ENCODE measurements at places on chromosomes 1 and 21.
A peak's percentile ranks its signal among the peaks of the same experiment; 100 is the strongest.

DNA sequence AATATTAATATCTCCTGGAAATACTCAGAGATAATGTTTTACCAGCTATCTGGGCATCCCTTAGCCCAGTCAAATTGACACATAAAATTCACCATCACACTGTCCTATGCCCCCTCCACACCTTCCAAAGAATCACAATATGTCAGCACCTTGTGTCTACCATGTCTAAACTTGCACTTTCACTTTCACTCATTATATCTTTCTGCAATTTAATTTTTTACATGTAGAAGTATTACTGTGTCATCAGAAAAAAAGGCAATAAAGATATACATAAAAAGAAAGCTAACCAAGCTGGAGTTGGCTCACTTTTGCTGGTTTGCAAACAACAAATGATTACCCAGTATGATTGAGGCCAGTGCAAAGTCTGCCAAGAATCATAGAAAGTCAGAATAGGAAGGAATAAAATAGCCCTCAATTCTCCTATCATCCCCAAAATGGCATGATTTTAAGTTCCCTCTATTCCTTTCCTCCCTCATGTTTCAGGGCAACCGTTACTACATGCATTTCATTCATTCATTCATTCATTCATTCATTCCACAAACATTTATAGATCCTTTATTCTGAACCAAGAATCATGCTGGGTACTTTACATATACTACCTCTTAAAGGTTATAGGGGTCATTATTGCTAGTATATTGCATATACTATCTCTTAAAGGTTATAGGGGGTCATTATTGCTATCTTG lies 5.9 kb upstream of the LUZP1 start:
- no peak for DNase-seq

DNA sequence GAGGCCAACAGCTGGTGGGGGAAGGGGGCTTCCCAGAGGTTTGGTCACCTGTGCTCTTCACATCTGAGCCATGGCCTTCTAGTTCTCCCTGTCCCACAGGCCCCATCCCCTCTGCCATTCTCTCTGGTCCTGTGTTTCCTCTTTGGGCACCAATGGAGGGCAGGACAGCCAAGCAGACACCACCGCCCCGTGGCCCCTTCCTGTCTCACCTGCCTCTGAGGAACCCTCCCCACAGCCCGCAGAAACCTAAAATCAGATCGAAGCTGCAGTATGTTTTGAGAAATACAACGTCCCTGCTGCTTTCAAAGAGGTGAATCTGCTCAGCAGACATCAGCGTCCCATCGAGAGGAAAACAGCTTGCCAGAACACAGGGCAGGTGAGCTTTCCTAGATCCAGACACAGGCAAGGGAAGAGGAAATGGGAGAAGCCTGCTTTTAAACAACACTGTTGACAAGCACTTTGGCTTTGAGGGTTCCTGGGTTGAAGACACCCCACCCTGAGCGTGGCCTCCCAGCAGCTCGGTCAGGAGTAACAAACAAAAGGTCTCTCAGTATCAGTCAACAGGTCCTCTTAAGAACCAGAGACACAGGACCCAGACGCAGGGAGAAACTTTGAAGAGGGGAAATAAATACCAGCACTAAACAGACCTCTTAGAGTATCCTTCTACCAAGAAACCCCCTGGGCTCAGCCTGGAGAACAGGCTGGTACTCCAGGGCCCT lies 2.3 kb downstream of the PANK4 start:
- no peak for DNase-seq

DNA sequence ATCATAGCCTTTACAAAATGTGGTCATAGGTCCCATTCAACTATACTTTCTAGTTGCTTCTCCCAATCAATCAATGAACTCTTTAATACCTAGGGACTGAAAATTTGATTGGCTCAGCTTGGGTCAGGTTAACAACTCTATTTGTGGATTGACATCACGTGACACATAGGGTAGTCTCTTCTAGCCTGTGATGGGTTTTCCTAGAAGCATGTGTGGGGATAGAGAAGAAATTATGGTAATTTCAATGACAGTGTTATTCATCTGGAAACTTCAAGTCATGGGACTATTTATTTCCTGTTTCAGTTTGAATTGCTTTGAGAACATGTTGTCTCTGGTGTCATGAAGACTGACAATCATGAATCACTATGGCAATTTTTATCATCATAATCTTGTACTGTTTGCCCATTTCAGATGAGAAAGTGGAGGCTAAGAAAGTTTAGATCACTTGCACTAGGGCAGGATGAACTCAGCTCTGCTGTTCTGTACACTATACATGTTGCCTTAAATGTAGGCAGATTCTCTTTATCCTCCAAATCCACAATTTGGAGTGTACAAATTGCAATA lies 529.9 kb upstream of the BEND5 start:
- no peak for DNase-seq

DNA sequence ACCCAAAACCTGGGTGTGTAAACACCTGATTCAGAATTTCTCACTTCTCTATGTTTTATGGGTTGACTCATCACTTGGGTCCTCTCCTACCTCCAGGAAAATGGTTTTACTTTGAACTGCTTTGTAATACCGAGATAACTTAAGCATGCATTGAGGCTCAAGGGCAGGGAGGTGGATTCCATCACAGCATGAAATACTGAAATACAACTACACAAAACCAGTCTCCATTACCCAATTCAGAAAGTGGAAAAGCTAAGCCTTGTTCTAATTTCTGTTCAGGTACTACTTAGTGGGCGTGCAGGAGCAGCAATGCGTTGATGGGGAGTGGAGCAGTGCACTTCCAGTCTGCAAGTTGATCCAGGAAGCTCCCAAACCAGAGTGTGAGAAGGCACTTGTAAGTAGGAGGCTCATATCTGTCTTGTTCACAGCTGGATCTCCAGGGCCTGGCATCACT lies 6.1 kb upstream of the C4BPA start:
- DNase-seq, result no peak

DNA sequence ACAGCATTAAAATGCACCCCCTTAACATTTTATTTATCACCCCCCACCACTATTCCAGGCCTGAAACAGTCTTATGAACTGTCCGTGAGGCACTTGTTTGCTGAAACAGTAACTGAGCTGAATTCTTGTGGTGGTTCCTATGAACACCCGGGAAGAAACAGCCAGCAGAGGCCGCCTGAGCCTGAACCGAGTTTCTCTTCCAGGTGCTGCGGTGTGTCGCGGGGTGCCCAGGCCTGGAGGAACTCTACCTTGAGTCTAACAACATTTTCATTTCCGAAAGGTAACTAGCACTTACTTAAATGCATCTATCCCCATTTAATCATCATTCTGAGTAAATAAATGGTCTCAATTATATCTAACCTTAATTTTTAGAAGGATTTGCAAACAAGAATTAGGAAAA lies 66.8 kb downstream of the TBCE start:
- DNase-seq, result no peak

- DNase-seq, result peak; percentile 62
Observed at GRCh38 chr21:46195595-46196195, 11.4 kb upstream of the SPATC1L start.

DNA sequence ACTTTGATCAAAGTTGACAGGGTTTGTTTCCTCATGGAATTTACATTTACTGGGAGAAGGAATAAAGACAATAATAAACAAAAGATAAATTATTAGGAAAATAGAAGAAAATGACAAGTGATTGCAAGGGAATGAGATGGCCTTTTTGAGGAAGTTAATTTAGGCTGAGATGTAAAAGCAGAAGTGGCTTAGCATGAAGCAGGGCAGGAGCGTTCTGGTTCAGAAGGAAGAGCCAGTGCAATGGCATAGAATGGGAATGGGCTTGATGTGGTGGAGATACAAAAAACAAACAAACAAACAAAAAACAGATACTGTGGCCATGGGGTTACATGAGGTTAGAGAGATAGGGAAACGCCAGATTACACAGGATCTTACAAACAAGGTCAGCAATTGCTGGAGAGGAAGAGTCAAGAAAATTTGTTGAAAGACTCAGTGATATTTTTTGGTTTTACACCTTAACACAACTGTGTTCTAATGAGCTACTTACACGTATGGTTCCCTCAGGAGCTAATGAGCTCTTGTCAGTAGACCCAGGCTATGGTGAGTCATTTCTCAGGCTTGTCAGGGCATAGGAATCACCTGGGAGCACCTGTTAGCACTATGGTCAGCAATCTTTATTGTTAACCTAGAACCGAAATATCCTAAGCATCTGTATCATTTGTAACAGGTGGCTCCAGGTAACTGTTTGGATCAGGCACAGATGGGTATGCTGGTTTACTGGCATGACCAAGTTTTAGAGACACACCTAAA lies 8.7 kb upstream of the CADM3 start:
- DNase-seq, result no peak

DNA sequence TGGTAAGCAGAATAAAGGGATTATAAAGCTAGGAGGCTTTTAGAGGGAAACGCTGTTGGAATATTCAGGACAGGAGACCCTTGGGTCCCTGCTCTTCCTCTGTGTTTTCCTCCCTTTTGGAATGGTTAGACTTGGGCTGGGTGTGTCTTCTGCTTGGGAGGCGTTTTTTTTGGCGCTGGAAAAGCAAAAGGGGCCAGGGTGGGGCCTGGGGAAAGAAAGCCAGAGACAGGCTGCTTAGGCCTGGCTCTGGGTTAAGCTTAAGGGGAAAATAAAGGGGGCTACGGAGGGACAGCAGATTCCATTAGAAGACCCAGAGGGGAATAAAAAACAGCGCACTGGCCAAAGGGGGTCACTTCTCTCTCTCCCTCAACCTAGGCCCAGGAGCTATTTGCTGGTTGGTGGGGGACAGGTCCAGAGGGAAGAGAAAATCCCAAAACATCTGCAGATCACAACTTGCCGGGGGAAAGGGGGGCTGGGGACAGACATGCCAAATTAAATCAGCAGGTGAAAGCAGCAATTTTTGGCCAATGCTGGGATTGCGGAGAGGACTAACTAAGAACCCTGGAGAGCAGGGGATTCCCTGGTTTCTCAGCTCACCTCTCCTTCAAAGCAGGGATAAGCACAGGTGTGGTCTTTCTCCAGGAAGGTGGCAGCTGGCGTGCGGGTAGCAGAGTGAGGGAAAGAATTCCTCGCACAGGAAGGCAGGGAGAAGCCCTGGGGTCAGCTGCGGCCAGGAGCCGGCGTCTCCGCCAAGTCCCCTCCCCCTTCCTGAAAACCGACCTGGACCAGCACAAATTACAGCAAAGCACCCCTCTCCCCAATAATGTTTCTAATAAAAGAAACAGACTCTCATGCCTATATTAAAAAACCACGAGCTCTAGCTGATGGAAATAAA lies 82.2 kb upstream of the AK4 start:
- no peak for DNase-seq

GRCh38 chr1:217249857-217250256 lies 381.0 kb downstream of the GPATCH2 start:
- no peak for DNase-seq

- no peak for DNase-seq
Observed at GRCh38 chr21:17467829-17468228, 45.0 kb upstream of the CXADR start.

- DNase-seq, result no peak
Observed at GRCh38 chr1:193416226-193417024, 230.0 kb upstream of the B3GALT2 start.

- no peak for DNase-seq
Observed at GRCh38 chr1:193487722-193488121, 301.3 kb upstream of the B3GALT2 start.

DNA sequence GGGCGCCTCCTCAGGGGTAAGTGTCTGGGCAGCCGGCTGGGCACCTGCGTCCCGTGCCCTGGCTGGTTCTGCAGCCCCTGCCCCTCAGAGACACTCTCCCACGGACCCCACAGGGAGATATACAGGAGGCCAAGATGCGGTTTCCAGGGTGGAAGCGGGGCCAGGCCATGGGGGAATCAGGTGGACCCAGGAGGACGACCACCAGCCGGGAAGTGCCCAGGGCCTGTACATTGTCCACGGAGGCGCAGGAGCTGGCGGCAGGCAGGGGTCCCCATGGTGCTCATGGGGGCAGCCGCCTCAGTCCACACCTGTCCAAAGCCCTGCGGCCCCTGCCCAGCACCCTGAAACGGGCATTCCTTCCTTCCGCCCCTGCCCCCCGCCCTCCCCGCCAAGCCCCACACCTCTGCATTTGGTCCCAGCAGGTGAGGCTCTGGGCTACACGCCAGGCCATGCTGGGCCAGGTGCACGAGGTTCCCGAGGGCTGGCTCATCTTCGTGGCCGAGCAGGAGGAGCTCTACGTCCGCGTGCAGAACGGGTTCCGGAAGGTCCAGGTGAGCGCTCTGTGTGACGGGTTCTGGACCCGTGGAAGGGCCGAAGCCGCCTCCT lies 36.7 kb downstream of the SLC19A1 start:
- DNase-seq, result peak; percentile 61

- no peak for DNase-seq
Observed at GRCh38 chr1:119188926-119189325, 48.5 kb upstream of the WARS2 start.

DNA sequence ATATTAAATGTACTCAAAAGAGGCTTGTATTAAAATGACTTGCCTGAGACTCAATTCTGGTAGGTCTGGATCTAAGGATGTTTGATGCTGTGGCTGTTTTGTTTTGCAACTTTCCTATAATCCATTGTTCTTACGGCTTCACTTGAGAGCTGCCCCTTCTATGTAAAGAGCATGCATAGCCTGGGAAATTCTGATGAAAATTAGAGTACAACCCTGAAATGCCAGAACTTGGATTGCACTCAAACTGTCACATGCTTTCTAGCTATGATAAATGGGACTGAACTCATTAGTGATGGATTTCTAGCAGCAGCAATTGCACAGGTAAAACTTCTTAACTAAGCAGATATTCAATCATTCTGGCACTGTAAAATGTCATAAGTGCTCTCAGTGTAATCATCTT lies 67.9 kb downstream of the OLFM3 start:
- no peak for DNase-seq

DNA sequence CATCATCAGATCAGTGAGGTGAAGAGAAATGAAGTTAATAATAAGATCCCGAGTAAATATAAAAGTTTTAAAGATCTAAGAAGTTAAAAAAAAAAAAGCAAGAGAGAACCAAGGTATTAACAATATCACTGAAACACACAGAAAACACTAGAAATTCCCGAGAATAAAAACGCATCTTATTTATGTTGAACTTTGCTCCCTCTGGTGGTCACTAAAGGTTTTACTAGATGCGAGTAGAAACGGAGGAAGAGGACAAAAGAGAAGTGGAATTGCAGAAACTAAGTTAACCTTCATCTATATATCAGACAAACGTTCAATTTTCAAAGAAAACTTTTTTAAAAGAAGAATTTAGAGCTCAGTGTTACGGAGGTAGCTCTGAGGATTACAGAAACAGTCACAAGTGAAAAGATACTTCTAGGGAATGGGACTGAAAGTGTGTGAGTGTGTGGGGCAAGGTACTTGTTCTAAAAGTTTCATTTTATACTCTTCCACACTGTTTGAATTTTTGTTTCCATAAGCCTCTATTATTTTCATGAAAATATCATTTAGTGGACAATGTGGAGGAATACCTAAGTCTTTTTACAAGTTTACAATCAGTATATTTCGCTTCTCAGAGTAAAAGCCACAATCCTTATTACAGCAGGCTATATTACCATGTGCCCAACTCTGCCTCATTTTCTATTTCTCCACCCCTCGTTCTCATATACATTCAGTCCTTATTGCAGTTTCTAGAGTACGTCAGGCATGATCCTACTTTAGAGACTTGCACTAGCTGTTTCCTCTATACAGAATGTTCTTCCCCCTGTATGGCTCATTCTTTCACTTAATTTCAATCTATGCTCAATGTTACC lies 19.7 kb downstream of the ACBD6 start:
- DNase-seq, result no peak
